ENCODE measurements at places on chromosomes 4 and X. TPM values are rescaled to one million over a fixed set of nuclear protein-coding genes. Genes with fewer than 3 reads are reported as not detected.

GRCh38 chr4:183912585-183912984 is 7.5 kb downstream of the STOX2 start:
- no peak for DNase-seq

DNA sequence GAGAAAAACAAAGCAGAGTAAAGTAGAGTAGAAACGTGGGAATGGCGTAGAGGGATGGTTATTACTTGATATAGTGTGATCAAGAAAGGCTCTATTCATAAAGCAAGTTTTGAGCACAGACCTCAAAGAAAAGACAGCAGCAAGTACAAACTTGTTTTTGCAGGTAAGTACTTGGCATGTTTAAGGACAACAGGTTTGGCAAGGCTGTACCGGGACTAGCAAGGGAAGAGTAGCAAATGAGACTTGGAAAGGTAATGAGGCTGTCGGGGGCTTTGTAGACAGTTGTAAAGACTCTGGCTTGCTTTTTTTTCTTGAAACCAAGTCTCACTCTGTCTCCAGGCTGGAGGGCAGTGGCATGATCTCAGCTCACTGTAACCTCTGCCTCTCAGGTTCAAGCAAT is 40.9 kb downstream of the NEK1 start:
- no peak for DNase-seq

GPM6B gene
- total RNA-seq, result 0.93 TPM

ASB12 gene
- not detected for total RNA-seq

TSPAN6 gene
- 42.1 TPM for total RNA-seq

LDOC1 gene
- total RNA-seq, result 0.18 TPM

All from right lobe of liver (tissue), 6 donors.